Adrenal gland (tissue), 19 donors: ENCODE measurements at places on chromosomes 11 and 22. TPM values are rescaled to one million over a fixed set of nuclear protein-coding genes. Genes with fewer than 3 reads are reported as not detected.

- H3K36me3 ChIP-seq: no peaks in the 10 kb centered on the region
- no peak overlapping the region for H3K27ac ChIP-seq
- DNase-seq: no peak
- H3K27me3 ChIP-seq: no peaks in the 10 kb centered on the region
- no peaks in the 10 kb centered on the region for H3K4me1 ChIP-seq
Observed at GRCh38 chr11:128346804-128347203, 240.6 kb downstream of the ETS1 start.

The CHRM4 gene
- 0.51 TPM for total RNA-seq

DNA sequence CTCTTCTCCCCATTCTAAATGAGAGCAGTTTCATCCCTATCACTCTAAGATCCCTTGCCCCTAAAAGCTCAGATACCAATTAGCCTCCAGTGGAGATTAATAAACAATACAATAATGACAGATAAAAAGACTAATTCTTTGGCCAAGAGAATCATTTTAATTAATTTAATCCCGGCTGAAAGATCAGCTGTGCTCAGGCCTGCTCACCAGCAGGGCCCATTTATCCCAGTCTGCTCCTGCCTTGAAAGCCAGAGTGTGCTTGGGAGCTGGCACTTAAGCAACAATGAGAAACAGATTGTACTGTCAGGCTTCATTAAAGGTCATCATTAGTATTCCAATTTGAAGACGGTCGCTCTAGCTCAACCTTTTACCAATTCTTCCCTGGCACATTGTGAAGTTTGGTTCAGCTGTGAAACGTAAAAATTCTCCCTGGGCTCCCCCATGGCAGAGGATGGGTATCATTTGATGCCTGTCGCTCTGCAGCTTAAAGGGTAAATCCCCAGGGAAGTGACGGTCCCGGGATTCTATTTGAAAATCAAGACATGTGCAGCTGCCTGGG lies 36.1 kb upstream of the HTATIP2 start:
- no peaks in the 10 kb centered on the region for H3K36me3 ChIP-seq
- H3K4me3 ChIP-seq: no peak overlapping the region
- no peak for DNase-seq
- H3K27me3 ChIP-seq: no peaks in the 10 kb centered on the region
- no peak overlapping the region for H3K27ac ChIP-seq

- DNase-seq: peak; percentile 56
- no peak overlapping the region for H3K4me3 ChIP-seq
- peaks cover 7% of the 10 kb centered on the region for H3K4me1 ChIP-seq
- H3K27me3 ChIP-seq: no peaks in the 10 kb centered on the region
Observed at GRCh38 chr11:94732617-94733281, 35.4 kb upstream of the AMOTL1 start.

The SYT7 gene
- total RNA-seq: not detected

The LDHAL6A gene
- total RNA-seq: 1.4 TPM

- DNase-seq: peak; percentile 41
- no peaks in the 10 kb centered on the region for H3K27me3 ChIP-seq
- H3K36me3 ChIP-seq: no peaks in the 10 kb centered on the region
- H3K4me3 ChIP-seq: no peak overlapping the region
- H3K4me1 ChIP-seq: peaks cover 32% of the 10 kb centered on the region
Observed at GRCh38 chr11:74138572-74138971, 32.2 kb downstream of the C2CD3 start.

The CRYBB1 gene
- total RNA-seq: 0.72 TPM

GRCh38 chr11:70071996-70072395 lies 6.1 kb upstream of the ANO1 start:
- no peak overlapping the region for H3K4me3 ChIP-seq
- H3K27ac ChIP-seq: no peak overlapping the region
- no peaks in the 10 kb centered on the region for H3K36me3 ChIP-seq
- no peak for DNase-seq
- peaks cover 12% of the 10 kb centered on the region for H3K27me3 ChIP-seq
- H3K4me1 ChIP-seq: no peaks in the 10 kb centered on the region

DNA sequence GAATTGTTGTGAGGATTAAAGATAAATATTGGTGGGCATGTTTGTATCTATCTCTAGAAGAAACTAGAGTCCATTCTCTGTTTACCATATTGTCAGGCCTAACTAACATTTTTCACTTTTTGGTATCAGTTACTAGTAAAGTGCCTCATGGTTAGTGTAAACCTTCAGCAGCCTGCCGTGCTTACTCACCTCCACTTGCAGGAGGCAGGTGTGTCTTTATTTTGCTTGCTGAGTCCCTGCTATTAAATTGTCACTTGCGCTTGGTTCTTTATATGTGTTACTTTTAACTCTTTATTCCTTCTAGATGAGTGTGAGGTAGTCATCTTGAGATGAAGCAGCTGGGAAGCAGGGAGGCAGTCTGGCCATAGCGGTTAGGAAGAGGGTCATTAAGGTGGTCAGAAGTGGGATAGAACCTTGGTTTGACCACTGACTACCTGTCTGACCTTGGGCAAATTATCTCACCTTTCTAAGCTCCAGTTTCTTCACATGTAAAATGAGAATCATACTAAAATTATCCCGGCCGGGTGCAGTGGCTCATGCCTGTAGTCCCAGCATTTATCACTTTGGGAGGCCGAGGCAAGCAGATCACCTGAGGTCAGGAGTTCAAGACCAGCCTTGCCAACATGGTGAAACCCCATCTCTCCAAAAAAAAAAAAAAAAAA lies 21.2 kb downstream of the PPP6R3 start:
- no peak for DNase-seq
- no peaks in the 10 kb centered on the region for H3K27me3 ChIP-seq
- H3K4me1 ChIP-seq: peaks cover 20% of the 10 kb centered on the region
- peak overlapping the region; percentile 1 for H3K27ac ChIP-seq

The CALCA gene
- total RNA-seq: not detected

GRCh38 chr11:26741036-26741435 lies 19.2 kb upstream of the SLC5A12 start:
- no peaks in the 10 kb centered on the region for H3K36me3 ChIP-seq
- no peak overlapping the region for H3K27ac ChIP-seq
- no peaks in the 10 kb centered on the region for H3K27me3 ChIP-seq
- DNase-seq: no peak
- no peaks in the 10 kb centered on the region for H3K4me1 ChIP-seq
- no peak overlapping the region for H3K4me3 ChIP-seq

GRCh38 chr11:119236490-119236889 lies 30.4 kb downstream of the CBL start:
- H3K4me1 ChIP-seq: no peaks in the 10 kb centered on the region
- H3K27me3 ChIP-seq: no peaks in the 10 kb centered on the region
- no peaks in the 10 kb centered on the region for H3K36me3 ChIP-seq
- H3K27ac ChIP-seq: no peak overlapping the region
- DNase-seq: no peak

The MTFP1 gene
- total RNA-seq: 15.1 TPM

DNA sequence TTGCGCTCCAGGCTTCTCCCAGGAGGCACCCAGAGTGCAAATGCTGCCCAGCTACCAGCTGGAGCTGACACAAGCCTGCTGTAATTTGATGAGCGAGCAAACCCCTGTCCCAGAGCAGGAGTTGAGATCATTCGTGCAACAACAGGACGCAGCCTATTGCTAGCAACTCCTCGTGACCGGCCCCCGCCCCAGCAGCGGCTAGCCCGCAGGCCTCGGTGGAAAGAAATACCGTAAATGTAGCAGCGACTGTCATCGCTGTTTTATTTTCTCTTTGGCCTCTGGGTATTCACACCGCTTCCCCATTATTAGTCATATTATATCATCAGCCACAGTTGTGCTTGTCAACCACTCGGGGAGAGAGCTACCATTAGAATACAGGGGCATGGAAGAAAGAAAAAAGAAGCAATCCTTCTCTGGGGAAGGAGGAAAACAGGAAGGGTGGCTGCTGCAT lies 59.2 kb upstream of the ATXN10 start:
- no peaks in the 10 kb centered on the region for H3K4me1 ChIP-seq
- no peaks in the 10 kb centered on the region for H3K27me3 ChIP-seq
- no peak overlapping the region for H3K27ac ChIP-seq
- H3K36me3 ChIP-seq: no peaks in the 10 kb centered on the region

The GGT1 gene
- total RNA-seq: 59.8 TPM
